CD4-positive, alpha-beta T cell treated with Interleukin-4 for 4 hours (primary cell): ENCODE measurements at places on chromosomes 7 and 10.

GRCh38 chr7:123782071-123782798 lies 33.4 kb upstream of the WASL start:
- no peak for DNase-seq

DNA sequence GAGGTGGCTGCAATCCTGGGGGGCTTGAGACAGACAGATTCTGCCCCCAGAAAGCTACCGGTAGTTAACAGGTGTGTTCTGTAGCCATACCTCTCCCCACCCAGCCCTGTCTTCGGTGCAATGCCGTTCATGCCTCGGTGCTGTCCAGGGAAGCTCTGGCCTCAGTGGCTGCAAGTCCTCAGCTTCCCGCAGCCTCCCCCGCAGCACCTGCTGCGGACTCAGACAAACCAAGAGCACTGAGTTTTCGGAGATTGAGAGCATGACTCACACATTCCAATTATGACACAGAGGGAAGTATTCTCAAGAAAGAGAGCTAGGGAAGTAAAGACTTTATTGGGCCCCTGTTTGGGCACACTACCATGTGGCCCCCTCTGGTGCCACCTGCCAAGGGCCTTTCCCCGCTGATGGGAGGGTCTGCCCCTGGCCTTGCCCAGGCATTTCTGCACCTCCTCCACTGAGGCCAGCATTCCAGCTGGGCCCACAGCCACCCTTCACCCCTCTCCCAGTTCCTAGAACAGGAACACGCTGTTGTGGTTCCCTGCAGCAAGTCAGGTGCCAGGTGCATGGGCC lies 30.2 kb upstream of the EZH2 start:
- DNase-seq = peak; percentile 54

GRCh38 chr10:71483135-71483534 lies 86.4 kb downstream of the CDH23 start:
- DNase-seq = no peak

DNA sequence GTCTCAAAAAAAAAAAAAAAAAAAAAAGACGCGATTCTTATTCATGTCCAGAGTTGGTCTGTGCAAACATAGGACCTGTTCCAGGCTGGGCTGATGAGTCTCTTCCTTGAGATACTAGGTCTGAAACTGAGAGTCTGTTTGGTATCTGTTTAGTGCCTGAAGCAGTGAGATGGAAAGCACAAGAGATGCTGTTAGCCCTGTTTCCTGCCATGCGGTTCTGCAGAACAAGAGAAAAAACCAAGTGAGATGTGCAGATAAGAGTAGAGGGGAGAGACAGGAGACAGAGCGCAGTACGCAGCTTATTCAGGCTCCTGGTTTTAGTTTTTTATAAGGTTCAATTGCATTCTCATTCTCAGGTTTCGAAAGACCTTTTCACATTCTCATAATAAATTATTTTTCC lies 85.8 kb upstream of the PRKCQ start:
- DNase-seq = peak; percentile 82

- DNase-seq = no peak
These were observed 281.5 kb downstream of the CELF2 start for GRCh38 chr10:11299125-11299524.

- no peak for DNase-seq
These were observed 57.5 kb downstream of the IPMK start for GRCh38 chr10:58210160-58210559.

- no peak for DNase-seq
These were observed 56.9 kb downstream of the DNMBP start for GRCh38 chr10:99952799-99953198.

GRCh38 chr7:117212969-117213877 lies 109.6 kb downstream of the WNT2 start:
- DNase-seq = peak; percentile 48

- no peak for DNase-seq
These were observed 505.5 kb upstream of the PODXL start for GRCh38 chr7:132061937-132062336.

DNA sequence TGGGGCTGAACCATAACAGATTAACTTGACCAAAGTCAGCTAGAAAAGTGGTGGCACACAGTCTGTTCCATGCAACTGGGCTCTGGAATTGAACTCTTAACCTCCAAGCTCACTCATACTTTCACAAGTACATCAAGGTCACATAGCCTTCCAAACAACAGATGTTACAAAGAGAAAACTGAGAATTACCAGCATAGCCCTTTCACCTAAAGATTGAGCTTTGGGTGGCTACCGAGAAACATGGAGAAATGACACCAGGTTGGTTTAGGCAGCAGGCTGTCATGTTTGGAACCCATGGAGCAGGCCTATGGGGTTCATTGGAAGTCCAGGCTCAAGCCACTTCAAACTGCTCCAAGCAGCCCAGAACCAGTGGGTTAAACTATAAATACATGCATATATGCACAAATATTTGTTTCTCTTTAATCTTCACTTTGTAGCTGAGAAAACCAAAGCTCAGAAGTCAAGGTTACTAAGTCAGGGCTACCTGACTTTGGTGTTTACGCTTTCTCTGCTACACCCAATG lies 59.1 kb downstream of the MALSU1 start:
- DNase-seq = no peak

DNA sequence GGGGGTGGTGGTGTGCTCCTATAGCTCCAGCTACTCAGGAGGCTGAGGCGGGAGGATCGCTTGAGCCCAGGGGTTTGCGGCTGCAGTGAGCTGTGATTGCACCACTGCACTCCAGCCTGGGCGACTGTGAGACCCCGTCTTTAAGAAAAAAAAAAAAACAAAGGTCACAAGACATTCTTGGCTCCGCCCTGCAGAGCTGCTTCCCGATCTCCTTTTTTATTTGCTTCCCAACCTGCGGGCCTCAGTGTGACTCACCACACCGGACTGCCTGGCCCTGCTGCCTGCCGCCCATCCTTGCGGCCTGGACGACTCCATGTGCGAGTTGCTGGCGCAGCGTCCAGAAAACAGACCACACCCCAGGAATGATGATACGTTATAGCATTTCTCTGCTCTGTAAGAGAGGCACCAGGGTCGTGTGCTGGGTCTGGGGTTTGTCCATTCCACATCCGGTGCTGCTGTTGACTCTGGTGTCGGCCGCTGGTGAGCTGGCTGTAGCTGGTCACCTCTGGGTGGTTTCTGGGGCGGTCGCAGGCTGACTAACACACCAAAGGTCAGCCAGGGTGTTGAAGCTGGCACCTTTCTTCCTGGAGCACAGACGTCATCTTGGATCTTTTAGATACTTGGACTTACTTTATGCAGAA lies 123.6 kb downstream of the TCF7L2 start:
- DNase-seq = no peak

DNA sequence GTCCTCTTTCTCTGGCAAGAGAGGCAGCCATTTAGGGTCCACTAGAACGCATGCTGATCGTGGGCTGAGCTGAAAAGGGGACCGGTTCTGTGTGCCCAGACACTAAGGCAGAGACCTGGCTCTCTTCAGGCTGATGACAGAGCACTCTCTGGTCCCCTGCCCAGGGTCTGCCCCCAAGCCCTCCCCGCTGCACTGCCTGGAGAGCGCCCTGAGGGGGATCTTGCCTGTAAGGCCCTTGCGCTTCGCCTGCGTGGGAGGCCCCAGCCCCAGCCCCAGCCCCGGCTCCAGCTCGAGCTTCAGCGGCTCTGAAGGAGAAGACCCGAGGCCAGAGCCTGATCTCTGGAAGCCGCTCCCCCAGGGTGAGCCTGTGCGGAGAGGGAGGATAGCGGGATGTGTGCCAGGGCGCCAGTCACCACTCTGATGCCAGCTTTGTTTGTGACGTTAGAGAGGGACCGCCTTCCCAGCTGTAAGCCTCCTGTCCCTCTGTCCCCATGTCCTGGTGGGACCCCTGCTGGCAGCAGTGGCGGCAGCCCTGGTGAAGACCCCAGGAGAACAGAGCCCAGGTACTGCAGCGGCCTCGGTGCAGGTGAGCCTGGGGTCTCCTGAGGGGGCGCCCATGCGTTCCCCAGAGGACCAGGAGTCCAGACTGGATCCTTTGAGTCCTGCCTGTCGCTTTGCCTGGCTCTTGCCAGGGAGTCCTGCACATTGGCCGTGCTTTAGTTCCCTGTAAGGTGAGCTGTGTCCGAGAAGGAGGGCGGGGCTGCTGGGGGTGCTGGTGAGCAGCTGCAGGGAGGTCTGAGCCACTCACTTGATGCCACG lies 43.2 kb downstream of the ZNF467 start:
- no peak for DNase-seq

- DNase-seq = no peak
These were observed 512.2 kb downstream of the SORCS1 start for GRCh38 chr10:106652279-106652678.

DNA sequence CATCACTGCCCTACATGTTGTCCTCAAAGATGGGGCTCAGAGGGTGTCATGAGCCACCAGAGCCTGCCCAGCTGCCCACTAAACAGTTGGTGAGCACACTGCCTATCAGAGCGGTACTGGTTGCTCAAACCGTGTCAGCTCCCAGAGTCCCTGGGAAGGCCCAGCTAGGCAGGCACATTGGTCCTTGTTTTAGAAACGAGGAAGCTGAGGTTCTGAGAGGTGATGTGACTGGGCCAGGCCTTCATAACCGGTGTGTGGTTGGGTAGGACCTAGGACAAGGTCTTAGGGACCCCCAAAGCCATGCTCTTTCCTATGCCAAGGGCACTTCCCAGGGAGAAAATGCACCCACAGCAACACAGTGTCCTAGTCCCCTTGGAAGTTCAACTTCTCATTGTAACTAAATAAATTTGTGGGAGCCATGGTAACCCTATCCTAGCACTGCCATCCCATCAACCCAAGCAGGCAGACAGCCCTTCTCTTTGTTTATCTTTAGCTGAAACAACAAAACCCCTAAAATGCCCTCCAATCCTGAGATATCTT lies 174.7 kb upstream of the PDE1C start:
- no peak for DNase-seq

DNA sequence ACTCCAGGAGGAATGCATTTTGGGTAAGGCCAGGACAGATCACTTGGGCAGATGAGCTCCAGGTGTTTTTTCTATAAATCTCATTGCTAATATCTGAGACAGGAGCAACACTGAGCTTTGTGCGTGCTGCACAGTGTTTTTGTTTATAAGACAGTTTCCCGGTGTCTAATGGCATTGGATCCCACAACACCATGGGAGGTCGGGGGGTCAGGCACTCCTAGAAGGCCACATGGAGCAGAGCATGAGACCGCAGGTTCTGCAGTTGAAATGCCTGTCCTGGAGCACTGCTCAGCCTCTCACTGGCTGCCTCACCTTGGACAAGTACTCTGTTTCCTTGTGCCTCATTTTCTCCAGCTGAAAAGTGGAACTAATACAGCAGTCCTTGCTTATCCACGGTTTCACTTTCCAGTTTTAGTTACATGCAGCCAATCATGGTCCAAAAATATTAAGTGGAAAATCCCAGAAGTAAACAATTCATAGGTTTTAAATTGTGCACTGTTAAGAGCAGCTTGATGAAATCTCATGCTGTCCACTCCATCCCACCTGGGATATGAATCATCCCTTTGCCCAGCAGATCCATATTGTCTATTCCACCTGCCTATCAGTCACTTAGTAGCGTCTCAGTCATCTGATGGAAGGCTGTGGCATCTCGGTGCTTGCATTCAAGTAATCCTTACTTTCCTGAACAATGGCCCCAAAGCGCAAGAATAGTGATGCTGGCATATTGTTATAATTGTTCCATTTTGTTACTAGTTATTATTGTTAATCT lies 35.2 kb downstream of the ATXN7L1 start:
- no peak for DNase-seq

- DNase-seq = no peak
These were observed 61.3 kb downstream of the KIF5B start for GRCh38 chr10:31994926-31995325.

DNA sequence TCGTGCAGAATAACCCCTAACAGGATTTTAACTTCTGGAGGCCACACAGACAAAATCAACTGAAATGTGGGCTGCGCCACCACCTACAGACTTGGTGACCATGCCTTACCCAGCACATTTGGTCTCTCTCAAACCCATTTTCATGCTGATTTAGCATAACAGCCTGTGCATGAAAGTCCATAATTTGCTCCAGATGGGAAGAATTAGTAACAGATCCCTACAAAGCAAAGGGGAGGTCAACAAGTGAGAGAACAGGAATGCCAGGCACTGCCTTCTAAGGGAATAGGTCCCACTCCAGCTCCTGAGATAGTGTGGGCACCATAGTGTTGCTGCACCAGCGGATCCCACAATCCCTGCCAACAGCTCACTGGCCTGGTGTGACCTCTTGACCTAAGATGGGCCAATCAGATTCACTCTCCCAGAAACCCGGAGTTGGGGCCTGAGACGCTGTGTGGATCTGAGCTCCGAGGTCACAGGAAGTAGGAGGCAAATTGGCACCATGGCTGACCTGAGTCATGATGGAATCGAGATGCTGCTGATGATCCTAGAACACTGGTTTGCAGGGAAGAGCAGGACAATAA lies 32.4 kb downstream of the SLIT1 start:
- no peak for DNase-seq

DNA sequence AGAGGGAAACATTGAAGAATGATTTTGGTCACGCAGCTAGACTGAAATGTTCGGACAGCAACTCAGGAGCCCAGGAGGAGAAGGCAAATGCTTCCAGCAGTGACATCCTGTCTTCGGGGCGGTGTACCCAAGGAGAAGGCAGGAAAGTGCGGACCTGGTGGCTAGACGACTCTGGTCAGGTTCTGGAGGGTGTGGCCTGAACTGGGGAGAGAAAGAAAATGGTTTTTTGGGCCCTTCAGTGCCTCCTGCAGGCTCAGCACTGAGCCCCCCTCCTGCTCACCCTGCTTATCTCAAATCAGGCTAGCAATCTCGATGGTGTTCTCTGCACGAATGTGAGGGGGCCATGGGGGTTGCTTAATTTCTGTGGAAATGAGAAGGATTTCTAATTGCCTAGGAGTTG lies 26.7 kb upstream of the TARP start:
- DNase-seq = peak; percentile 38

DNA sequence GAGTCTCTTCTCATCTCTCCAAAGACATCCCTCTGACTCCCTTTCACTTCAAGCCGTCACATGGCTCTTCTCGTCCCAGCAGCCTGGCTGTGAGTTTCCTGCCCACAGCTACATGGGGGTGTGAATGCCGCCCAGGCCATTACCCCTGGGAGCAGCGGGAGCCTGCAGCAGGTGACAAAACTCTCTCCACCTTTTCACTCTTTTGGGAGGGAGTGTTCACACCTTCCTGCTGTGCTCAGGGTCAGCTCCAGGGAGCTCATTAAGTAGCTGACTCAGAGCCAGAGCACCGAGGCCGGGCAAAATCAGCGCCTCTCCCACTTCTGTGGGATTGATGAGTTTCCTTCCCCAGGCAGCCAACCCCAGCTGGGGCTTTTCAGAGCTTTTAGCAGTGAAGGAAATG lies 271.3 kb downstream of the TYW1 start:
- DNase-seq = no peak

DNA sequence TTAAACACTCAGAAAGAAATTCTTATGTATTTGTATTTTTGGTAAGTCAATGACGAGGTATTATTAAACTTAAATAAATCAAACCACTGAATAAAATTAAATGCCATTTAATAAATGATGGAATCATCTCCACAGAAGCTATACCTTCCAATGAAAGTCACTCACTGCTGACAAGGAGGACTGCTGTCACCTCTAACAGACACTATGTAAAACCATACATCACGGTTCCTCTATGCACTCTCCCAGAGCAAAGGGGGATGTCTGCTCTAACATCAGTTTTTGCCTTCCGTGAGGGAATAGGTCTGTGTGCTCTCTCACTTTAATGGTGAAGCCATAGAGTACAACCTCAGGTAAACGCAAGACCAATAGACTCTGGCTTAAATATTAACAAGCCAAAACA lies 99.7 kb upstream of the DDC start:
- no peak for DNase-seq
